ENCODE measurements at places on chromosomes 16 and 17. TPM values are rescaled to one million over a fixed set of nuclear protein-coding genes. Genes with fewer than 3 reads are reported as not detected.

Gene BANP
- 12.8 TPM for total RNA-seq

Gene PPL
- total RNA-seq, result 20.2 TPM

Gene STX1B
- total RNA-seq, result 0.41 TPM

Gene HOXB8
- not detected for total RNA-seq

Gene FBXO39
- not detected for total RNA-seq

Gene KRT33A
- total RNA-seq, result not detected

Gene RTN4RL1
- 3.2 TPM for total RNA-seq

DNA sequence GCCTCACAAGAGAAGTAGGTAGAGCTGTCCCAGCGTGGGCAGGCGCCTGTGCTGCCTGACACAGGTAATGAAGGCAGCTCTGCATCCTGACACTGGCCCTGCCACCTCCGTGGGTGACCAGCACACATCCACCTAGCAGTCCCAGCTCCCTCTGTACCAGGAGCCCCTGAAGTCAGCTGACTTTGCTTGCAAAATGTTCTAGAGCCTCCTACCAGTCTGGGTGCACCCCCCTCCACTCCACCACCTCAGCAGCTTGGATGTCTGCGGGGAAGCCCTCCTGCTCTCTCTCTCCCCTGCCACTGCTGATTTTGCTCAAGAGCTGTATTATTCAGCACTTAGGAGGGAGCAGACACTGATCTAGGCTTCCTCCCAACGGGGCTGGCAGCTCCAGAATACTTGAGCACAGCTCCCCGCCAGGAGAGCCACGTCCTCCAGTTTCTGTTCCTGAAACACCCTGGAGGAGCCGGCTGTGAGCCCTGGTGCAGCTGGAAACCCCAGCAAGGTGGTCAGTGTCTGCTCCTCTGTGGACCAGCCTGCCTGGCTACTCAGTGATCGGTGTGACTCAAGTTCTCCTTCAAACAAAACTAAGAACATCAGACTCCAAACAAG, 1.0 kb downstream of the RNF166 start:
- DNase-seq, result peak; percentile 73

- DNase-seq, result no peak
Observed at GRCh38 chr17:33385713-33386112, 92.6 kb upstream of the ASIC2 start.

DNA sequence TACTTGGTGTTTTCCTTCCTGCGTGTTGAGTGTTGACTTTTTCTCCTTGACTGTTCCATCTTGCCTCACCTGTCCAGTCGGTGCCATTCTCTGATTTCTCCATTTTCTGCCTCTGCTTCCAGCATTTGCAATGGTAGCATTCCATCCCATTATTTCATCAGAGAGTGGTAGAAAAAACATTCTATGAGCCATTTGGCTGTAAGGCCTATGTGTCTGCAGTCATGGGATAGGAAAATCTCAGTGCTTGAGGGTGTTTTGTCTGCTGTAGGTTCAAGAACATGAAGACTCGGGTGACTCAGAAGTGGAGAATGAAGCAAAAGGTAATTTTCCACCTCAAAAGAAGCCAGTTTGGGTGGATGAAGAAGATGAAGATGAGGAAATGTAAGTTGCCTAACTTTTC, 2.7 kb downstream of the UTP18 start:
- no peak for DNase-seq

DNA sequence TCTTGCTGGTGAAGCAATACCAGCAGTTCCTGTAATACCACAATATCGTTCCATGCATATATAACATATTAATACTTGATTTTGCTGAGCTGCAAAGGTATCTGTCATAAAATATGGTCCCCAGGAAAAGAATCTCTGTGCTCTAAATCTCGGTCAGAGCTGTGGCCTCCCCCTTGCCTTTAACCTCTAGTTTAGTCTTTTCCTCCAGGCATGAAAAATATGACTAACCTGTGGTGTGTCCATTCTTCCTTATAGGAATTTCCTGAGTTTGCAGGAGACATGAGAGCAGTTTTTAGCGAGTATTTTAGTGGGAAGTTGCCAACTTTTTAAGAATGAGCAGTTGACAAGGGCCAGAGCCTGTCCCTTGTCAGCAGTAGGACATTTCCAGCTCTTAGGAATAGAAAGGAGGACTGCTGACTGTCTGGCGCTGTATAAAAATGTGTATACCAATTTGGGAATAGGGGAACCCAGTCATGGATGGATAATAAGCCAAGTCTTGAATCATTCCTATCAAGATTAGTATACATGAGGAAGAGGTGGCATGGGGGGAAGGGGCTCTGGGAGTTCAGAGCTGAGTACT, 8.7 kb downstream of the ATXN1L start:
- DNase-seq, result no peak

DNA sequence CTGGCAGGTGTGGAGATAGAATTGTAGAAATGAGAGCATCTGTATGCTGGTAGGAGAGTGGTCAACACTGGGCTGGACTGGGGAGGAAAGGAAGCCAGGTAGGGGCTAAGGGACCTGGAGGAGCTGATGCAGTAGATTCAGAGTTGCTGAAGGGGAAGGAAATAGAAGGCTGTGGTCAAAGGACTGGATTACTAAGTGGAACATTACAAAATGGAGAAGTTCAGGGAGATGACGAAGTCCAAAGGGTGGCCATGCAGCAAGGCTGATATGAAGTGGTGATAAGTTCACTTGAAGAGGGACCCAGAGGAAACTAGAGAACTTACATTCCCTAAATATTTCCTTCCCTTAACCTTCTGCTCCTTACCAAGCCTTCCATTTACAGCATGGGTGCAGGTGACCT, 8.6 kb upstream of the CCL2 start:
- DNase-seq, result no peak

GRCh38 chr17:14214271-14214670, 22.4 kb downstream of the CDRT15 start:
- no peak for DNase-seq

DNA sequence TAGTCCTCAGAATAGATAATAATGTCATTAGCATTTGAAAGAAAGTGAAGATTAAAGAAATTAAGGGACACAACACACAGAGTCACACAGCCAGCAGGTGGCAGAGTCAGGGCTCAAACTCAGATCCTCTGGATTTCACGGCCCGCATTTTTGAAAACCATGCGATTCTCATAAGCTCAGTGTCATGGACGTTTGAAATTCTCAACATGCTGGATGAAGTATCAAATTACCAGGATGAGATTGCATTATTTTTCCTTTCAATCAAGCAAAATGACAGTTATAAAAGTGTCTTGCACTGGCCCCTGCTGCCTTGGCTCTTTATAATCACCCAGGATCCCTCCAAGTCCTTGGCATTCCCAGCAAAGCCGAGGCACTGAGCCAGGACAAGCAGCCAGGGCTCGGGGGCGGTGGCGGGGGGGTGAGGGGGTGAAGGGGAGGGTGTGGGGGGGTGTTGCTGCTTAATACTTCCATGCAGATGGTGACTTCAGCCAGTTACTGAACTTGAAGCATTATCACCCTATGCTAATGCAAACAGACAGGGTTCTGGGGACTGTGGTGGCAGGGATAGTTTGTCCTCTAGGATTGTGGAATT, 6.6 kb upstream of the BMERB1 start:
- DNase-seq, result peak; percentile 83

Data from Right ventricle myocardium inferior (tissue), 1 donor.